ENCODE measurements at places on chromosomes 6 and 20.

DNA sequence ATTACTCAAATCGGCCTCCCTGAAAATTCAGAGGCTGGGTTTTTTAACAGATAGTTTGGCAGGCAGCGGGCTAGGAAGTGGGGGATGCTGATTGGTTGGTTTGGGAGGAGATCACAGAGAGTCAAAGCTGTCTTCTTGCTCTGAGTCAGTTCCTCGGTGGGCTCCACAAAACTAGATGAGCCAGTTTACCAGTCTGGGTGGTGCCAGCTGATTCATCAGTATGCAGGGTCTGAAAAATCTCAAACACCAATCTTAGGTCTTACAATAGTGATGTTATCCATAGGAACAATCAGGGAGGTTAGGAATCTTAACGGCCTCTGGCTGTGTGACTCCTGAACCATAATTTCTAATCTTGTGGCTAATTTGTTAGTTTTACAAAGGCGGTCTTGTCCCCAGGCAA, 190.7 kb downstream of the C6orf118 start:
- no peak for DNase-seq

DNA sequence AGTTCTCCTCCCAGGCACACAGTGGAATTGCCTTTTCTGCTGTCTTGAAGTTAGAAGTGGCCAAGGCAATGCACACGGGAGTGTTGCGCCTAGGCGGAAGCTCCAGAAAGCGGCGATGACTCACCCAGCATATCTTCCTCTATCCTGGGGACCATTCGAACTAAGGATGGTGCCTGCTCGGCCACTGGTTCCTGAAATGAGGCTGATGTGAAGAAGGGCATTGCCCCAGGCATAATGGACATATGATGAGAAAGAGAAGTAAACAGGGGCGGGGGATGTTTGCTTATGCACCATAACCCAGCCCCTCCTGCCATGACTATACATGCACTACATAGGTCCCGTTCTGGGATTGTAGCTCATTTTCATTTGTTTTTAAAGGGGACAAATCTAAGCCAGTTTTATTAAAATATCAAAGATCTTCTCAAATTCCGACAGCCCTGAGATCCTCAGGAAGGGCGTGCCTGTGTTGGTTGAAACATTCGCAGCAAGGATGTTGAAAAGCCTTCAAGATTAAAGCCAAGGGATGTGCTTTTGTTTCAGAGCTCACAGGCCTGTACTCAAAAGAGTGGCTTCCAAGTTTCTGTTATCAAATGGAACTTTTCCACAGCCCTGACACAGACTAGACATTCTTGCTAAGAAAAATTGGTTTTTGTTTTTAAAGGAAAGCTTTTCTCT, 218.5 kb downstream of the LY86 start:
- no peak for DNase-seq

DNA sequence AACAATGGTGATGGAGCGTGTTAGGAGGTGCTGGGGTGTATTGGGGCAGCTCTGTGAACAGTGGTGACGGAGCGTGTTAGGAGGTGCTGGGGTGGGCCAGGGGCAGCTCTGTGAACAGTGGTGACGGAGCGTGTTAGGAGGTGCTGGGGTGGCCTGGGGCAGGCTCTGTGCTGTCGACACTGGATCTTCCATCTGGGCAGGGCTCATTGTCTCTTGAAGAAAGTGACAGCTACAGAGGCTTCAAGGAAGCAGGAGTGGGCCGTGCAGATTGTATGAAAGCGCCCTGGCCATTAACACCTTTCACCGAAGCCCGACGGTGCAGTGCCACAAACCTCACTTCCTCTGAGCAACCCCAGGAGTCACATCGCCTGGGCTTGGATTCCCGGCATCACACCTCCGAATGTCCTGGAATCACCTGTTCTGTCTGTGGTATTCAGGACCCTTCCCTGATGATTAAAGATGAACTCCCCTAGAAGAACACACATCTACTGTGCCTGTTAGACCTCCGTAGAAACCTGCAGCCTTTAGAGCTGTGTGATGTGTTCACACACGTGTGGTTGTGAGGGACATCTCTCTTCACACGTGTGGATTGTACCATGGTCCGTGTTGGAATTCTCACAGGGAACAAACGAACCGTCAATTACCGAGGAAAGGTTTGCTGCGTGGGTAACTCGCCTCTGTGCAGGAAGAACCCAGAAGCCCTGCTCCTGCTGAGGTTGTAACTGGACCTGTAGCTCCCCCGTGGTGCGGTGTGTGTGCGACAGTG, 377.7 kb downstream of the THBS2 start:
- DNase-seq: no peak

DNA sequence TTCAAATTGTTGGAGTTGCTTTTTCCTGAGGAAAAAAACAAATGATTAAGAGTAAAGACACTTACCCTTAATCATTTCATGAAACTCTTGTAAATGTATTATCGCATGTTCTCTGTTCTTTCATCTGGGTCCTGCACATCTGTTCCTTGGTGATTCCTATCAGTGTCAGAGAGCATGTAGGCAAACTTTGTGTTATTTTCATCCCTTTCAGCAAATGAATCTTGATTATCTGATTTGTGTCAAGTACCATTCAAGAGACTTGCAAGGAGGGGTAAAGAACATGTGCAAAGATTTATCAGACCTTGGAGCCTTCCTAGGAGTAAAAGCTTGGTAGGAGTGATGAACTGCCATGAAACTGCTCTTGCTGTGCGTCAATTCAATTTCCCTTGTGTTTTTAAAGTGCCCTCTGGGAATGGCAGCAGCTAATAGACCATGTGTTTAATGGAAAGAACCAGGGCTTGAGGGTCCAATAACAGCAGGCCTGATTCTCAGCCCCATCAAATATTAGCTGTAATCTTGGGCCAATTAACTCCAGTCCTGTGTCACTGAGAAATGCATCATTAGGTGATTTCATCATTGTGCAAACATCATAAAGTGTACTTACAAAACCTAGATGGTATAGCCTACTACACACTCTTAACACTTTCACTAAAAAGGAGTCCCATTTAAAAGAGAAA, 118.9 kb upstream of the CEP85L start:
- no peak for DNase-seq

- DNase-seq: no peak
Observed at GRCh38 chr6:15267221-15267620, 21.4 kb downstream of the JARID2 start.

DNA sequence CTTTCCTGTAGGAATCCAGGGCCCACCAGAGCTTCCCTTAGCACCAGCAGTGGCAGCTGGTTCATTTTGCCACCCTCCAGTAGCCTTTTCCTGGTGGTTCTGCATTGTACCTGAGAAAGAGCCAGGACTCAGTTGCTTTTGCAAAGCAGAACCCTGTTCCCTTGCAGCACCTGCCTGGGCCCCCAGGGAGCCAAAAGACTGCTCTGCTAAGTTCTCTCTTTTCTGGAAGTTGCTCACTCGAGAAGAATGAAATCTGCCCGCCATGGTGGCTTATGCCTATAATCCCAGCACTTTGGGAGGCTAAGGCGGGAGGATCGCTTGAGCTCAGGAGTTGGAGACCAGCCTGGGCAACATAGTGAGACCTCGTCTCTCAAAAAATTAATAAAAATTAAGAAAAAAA, 24.0 kb downstream of the GHRH start:
- DNase-seq: no peak

DNA sequence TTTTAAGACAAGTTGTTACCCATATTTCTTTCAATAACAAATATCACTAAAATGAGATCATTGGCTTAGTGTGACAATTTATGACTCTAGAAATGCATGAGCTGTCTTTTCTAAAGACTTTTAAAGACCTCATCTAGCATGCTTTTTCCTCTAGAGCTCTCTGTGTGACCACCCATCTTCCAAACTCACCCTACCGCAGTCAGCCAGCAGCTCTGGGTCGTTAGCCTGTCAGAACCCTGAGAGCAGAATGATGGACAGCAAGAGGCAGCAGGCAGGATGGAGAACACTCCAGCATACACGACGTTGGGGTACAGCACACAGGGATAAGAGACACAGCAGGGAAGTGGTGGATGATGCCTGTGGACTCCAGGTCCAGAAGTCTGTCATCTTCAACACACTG, 45.1 kb upstream of the TBX18 start:
- DNase-seq: no peak

Data from HCEC 1CT (cell line).